Activated naive CD4-positive, alpha-beta T cell treated with Interleukin-2 at 50 U/mL for 16 hours (primary cell): ENCODE measurements at places on chromosomes 11 and 22.

GRCh38 chr11:19715373-19715772, 2.7 kb downstream of the NAV2 start:
- DNase-seq: no peak

DNA sequence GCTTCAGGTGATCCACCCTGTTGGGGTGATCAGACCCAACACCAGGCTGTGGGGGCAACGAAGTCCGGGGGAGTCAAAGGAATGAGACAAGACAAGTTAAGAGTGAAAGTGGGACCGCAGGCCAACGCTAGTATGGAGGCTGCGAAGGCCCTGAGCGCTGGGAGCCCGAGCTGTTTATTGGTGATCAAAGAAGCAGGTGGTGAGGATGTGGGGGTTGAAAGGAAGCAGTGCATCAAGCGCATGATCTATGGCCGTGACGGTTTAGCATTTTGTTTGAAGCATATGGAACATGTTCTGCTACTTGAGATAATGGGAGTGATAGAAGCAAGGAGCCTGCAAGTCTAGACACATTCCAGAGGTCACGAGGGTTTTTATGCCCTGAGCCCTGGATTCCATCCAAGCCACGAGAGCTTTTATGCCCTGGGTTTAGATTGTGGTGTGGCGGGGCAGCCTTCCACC, 49.5 kb downstream of the MCHR1 start:
- peak; percentile 55 for DNase-seq

DNA sequence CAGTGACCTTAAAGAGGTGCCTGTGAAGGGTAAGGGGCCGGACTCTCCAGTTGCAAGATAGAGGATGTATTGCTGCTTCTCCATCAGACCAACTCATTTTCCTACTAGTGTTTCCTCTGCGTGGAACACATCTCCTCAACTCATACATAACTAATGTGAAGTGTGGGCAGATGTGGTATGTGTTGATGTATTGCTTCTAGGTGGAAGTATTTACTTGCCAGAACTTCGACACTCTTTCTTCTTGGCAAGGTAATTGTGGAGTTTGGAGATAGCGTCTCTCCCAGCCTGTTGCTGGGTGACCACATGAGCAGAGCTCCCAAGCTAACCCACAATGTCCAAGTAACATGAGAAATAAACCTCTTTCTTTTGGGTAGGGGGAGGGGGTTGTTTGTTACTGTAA, 456.9 kb downstream of the DYNC2H1 start:
- DNase-seq: no peak

DNA sequence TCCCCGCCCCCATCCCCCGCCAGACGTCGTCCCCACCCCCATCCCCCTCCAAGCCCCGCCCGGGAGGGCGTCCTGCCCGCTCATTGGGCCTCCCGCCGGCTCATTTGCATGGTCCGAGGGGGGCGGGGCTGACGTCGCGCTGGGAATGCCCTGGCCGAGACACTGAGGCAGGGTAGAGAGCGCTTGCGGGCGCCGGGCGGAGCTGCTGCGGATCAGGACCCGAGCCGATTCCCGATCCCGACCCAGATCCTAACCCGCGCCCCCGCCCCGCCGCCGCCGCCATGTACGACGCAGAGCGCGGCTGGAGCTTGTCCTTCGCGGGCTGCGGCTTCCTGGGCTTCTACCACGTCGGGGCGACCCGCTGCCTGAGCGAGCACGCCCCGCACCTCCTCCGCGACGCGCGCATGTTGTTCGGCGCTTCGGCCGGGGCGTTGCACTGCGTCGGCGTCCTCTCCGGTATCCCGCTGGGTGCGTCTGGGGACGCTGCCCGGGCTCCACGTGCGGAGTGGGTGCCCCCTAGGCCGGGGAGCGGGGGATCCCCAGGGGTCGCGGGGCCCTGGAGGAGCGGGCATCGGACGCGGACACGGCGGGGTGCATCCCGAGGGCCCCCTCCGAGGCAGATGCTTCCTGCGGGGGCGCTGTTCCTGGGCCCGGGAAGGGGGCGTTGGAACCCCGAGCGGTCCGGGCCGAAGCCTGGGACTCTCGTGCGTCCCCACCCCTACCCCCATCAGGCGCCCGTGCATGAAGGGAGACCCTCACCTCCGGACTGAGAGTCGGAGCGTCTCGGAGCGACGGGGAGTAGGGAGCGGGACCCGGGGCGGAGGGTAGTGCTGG, at the start of gene PNPLA3:
PNPLA3 (plus strand) TSS at position 175 of the 834 bp plus-strand sequence; CDS start at position 282, 107 bp downstream.
- DNase-seq: peak; percentile 80

DNA sequence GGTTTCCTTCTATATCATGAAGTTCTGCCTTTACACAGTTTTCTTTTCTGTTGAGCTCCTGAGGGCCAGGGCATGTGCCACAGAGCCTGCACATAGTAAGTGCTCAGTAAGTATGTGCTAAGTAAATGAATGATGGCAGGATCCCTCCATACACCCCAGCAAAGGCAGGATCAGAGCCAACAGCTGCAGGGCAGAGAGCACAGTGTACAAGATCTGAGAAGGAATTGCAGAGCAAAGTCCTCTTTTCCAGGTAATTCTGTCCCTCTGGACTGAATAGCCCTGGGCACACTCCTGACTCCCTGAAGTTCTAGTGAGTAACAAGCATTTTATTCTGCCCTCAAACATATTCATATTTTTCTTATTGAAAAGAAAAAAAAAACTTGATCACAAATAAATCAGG, 117.7 kb downstream of the GALNT18 start:
- no peak for DNase-seq

DNA sequence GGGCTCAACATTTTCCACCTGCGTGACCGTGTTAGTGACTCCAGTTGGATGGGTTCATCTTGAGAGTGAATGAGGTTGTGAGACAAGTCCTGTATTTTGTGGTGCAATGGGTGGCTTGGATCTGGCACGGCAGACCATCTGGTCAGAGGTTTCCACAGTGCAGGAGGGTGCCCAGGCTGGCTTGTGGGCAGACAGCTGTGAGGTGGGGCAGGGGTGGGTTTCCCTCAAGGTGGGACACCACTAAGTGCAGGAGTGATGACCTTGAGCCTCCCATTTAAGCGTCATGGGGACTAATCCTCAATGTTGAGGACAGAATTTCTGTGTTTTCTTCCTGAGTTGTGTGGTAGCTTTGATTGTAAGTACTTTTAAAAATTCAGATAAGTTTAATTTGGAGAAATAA, 220.6 kb downstream of the TBC1D22A start:
- no peak for DNase-seq

DNA sequence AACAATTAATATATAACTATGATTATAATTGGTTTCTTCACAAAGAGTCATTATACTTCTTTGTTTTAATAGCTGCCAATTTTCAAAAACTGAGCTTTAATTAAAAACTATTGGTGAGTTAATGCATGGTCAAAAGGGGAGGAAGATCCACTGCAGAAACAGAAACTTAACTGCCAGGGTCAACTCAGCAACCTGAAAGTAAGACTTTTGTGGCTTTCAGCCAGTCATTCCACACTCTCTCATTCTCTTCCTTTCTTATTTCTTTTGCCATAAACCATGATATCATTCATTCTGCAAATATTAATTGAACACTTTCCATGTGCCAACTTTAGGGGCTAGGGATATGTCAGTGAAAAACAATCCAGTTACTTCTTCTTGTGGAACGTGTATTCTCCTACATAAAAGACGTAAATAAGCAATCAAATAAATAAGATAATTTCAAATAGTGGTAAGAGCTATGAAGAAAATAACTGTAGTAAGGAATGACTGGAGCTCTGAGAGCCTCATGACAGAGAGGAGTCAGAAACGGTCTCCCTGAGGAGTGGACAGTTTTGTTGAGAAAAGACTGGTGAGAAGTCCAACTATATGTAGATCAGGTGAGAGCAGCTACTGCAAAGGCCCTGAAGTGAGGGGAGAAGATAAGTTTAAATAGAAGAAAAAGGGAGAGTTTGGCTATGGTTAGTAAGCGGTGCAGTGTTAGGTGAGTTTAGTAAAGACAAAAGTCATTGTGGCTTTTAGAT, 130.5 kb downstream of the GRIA4 start:
- DNase-seq: no peak
